Right renal pelvis (tissue), 4 donors: ENCODE measurements at places on chromosomes 13 and 19.

- DNase-seq, result no peak
Observed at GRCh38 chr13:109331011-109331433, 455.4 kb downstream of the IRS2 start.

- DNase-seq, result no peak
Observed at GRCh38 chr19:10416380-10417257, 3.7 kb upstream of the PDE4A start.

- DNase-seq, result no peak
Observed at GRCh38 chr19:40360708-40361241, 12.3 kb downstream of the PLD3 start.

GRCh38 chr13:31200637-31200971 lies 829 bp downstream of the B3GLCT start:
- no peak for DNase-seq
